ENCODE measurements at places on chromosomes 16 and 17. TPM values are rescaled to one million over a fixed set of nuclear protein-coding genes. Genes with fewer than 3 reads are reported as not detected.

The SHBG gene
- total RNA-seq, result not detected

The MT1A gene
- 15.6 TPM for total RNA-seq

The HSD17B1 gene
- total RNA-seq, result 4.6 TPM

The ABHD15 gene
- 10.1 TPM for total RNA-seq

The GP1BA gene
- not detected for total RNA-seq

The CES4A gene
- 2.5 TPM for total RNA-seq

The IL17C gene
- 1.4 TPM for total RNA-seq

The IRX5 gene
- total RNA-seq, result not detected

The ZNF385C gene
- not detected for total RNA-seq

The TEX14 gene
- not detected for total RNA-seq

The OMG gene
- total RNA-seq, result not detected

The ZNF778 gene
- 5.8 TPM for total RNA-seq

The CCDC200 gene
- not detected for total RNA-seq

The RAB37 gene
- total RNA-seq, result 0.53 TPM

The GRB7 gene
- 4.9 TPM for total RNA-seq

The P2RX1 gene
- not detected for total RNA-seq

The SLC5A11 gene
- not detected for total RNA-seq

The LRRC3C gene
- not detected for total RNA-seq

The LGALS9B gene
- not detected for total RNA-seq

The KRT39 gene
- not detected for total RNA-seq

The CIAPIN1 gene
- 37.7 TPM for total RNA-seq

The KRT20 gene
- total RNA-seq, result not detected

The EPOP gene
- total RNA-seq, result 0.71 TPM

The STAT3 gene
- 75.7 TPM for total RNA-seq

The KRTAP4-9 gene
- total RNA-seq, result not detected

The SYT17 gene
- total RNA-seq, result not detected

The MYOCD gene
- under 0.01 TPM for total RNA-seq

The ELP5 gene
- total RNA-seq, result 38.6 TPM

The SMARCD2 gene
- 112 TPM for total RNA-seq

The DPEP1 gene
- not detected for total RNA-seq

The MYH2 gene
- under 0.01 TPM for total RNA-seq

The CISD3 gene
- total RNA-seq, result 21.6 TPM

The GRAP gene
- under 0.01 TPM for total RNA-seq

The SULT1A1 gene
- 5.2 TPM for total RNA-seq

The HIC1 gene
- 136 TPM for total RNA-seq

The GPR142 gene
- total RNA-seq, result not detected

The WNK4 gene
- 13.6 TPM for total RNA-seq

The TMEM132E gene
- not detected for total RNA-seq

The DLX3 gene
- total RNA-seq, result not detected

The CLEC3A gene
- total RNA-seq, result not detected

The RANGRF gene
- 42.9 TPM for total RNA-seq

The DLX4 gene
- total RNA-seq, result not detected

The TMEM204 gene
- 39.8 TPM for total RNA-seq

The OR1A1 gene
- not detected for total RNA-seq

The CHRNB1 gene
- total RNA-seq, result 3.5 TPM

The BTBD17 gene
- not detected for total RNA-seq

The CACNG5 gene
- not detected for total RNA-seq

The CDC27 gene
- total RNA-seq, result 61.1 TPM

The CYTH1 gene
- total RNA-seq, result 8.3 TPM

Data from myometrial cell (primary cell).